ENCODE measurements at places on chromosomes 7 and 10.

- no peak overlapping the region for H3K27ac ChIP-seq
- H3K4me3 ChIP-seq: no peak overlapping the region
- H3K27me3 ChIP-seq: no peaks in the 10 kb centered on the region
- H3K36me3 ChIP-seq: no peaks in the 10 kb centered on the region
- H3K4me1 ChIP-seq: no peaks in the 10 kb centered on the region
Measured at GRCh38 chr7:64636386-64636785, 29.5 kb upstream of the ZNF107 start.

DNA sequence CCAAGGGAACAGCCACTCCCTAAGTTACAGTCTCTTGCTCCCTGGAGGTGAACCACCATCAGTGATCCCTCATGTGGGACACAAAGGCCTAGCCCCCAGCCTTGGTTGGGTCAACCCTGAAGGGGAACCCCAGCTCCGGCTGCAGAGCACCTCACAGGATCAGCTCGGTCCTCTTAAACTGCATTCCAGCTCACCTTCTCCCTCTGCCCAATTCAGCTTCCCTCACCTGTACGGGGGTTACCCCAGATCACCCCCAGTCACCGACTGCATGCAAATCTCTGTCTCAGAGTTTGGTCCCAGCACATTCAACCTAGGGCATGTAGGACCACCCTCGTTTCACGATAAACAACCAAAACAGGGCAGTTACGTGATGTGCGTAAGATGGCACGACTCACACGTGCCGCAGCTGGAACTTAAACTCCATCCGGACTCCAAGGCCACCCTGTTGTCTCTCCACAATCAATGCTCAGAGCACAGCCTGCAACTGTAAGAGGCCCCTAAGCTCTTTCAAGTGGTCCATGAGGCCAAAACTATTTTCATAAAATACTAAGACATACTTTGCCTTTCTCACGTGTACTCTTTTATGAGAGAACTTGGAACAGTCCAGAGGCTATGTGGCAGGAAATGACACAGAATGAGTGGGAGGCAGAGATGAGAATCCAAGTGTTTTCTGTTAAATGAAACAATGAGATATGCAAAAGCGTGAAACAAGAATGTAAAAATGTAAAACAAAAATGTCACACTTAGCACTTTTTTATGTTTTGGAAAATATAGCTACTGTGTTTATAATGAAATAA, 285.2 kb downstream of the PTPRN2 start:
- H3K27ac ChIP-seq: no peak overlapping the region
- H3K4me1 ChIP-seq: no peaks in the 10 kb centered on the region
- no peak overlapping the region for H3K4me3 ChIP-seq
- H3K36me3 ChIP-seq: no peaks in the 10 kb centered on the region
- H3K27me3 ChIP-seq: no peaks in the 10 kb centered on the region

GRCh38 chr10:13994932-13995331, 335.8 kb downstream of the FRMD4A start:
- peaks cover 29% of the 10 kb centered on the region for H3K4me1 ChIP-seq
- no peak overlapping the region for H3K27ac ChIP-seq
- no peak for DNase-seq
- H3K27me3 ChIP-seq: no peaks in the 10 kb centered on the region
- H3K36me3 ChIP-seq: no peaks in the 10 kb centered on the region
- H3K4me3 ChIP-seq: no peak overlapping the region

- no peak overlapping the region for H3K27ac ChIP-seq
- no peak for DNase-seq
- H3K36me3 ChIP-seq: no peaks in the 10 kb centered on the region
- H3K4me3 ChIP-seq: no peak overlapping the region
Measured at GRCh38 chr7:54664235-54665228, 94.5 kb downstream of the SEC61G start.

- no peak overlapping the region for H3K4me3 ChIP-seq
- DNase-seq: no peak
- H3K27ac ChIP-seq: no peak overlapping the region
- no peaks in the 10 kb centered on the region for H3K27me3 ChIP-seq
- no peaks in the 10 kb centered on the region for H3K36me3 ChIP-seq
Measured at GRCh38 chr7:14690075-14690474, 212.5 kb downstream of the DGKB start.

DNA sequence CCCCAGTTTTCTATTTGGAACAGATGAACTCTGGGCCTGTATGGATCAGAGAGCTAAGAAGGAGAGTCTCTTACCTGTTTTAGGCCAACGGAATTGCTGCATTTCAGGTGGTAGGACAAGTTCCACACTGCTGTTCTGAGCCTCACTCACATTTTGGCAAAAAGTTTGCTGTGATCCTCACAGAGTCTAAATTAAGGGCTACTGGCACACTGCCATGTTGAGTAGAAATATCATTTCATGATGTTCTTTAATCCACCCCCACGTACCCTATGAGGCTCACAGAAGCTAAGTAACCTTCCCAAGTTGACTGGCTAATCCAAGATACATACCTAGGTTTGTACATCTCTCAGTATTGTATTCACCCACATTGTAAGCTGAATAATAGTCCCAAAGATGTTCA, 447.2 kb downstream of the INHBA start:
- H3K27ac ChIP-seq: no peak overlapping the region
- no peaks in the 10 kb centered on the region for H3K36me3 ChIP-seq
- DNase-seq: no peak
- H3K27me3 ChIP-seq: no peaks in the 10 kb centered on the region

DNA sequence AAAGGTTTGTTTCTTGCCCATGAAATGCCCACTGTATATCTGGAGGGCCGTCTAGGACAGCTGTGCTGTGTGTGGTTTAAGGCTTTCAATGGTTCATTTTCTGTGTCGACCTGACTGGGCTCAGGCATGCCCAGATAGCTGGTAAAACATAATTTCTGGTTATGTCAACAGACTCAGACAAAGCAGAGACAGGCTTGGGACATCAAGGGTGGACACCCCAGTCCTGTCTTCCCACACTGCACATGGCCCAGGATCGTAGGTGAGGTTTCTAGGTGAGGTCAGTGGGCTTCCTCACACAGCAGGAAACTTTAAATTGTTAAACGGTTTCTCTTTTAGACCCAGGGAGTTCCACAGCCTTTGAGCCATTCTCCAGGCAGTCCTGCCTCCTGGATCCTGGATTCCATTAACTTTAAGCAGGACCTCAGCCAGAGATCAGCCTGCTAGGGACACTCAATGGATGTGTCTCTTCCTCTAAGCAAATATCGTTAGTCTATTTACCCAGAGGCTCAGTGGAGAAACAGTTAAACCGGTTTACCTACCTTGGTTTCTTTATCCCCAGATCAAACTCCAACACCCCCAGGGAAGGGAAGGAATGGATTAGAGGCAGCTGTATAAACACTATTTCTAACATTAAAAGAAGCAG, 66.4 kb downstream of the ST8SIA6 start:
- peak overlapping the region; percentile 3 for H3K4me3 ChIP-seq
- no peak overlapping the region for H3K27ac ChIP-seq

GRCh38 chr7:130632111-130632510, 36.4 kb downstream of the COPG2 start:
- peaks cover 13% of the 10 kb centered on the region for H3K36me3 ChIP-seq
- H3K4me1 ChIP-seq: no peaks in the 10 kb centered on the region
- H3K27me3 ChIP-seq: no peaks in the 10 kb centered on the region
- H3K27ac ChIP-seq: no peak overlapping the region

DNA sequence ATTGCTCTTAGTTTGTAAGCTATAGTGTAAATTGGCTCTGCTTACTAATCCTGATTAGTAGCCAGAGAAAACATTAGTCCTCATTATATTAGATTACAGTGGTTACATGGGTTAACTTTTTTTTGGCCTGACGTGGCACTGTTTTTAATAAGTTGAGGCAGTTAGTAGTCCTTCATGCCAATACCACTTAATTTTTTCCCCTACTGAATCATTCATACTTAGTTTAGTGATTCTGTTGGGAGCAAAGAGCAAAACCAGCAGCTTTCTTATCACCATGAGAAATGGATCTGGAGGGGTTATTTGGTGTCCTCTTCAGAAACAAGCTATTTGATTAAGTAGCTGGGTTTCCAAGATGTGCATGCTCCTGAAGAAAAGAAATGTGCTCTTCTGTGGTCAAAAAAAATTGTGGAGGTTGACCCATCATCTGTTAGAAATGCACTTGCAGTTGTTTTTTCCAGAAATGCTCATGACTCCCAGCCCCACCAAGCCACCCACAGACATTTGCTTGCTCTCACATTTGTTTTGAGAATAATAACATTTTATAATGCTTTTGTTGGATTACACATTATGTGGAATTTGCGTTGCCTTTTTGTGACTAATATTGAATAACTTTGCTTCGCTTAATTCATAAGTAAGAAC, 258.5 kb downstream of the HDAC9 start:
- H3K4me1 ChIP-seq: peaks cover 11% of the 10 kb centered on the region
- no peaks in the 10 kb centered on the region for H3K36me3 ChIP-seq
- H3K27me3 ChIP-seq: no peaks in the 10 kb centered on the region

GRCh38 chr10:32271617-32272016, 75.3 kb downstream of the EPC1 start:
- peaks cover 5% of the 10 kb centered on the region for H3K36me3 ChIP-seq
- no peak overlapping the region for H3K27ac ChIP-seq
- H3K4me3 ChIP-seq: no peak overlapping the region
- H3K4me1 ChIP-seq: peaks cover 33% of the 10 kb centered on the region
- no peak for DNase-seq

- no peaks in the 10 kb centered on the region for H3K27me3 ChIP-seq
- H3K4me3 ChIP-seq: no peak overlapping the region
- H3K27ac ChIP-seq: no peak overlapping the region
- no peaks in the 10 kb centered on the region for H3K4me1 ChIP-seq
- H3K36me3 ChIP-seq: no peaks in the 10 kb centered on the region
- DNase-seq: no peak
Measured at GRCh38 chr7:36010656-36011587, 142.1 kb upstream of the EEPD1 start.

DNA sequence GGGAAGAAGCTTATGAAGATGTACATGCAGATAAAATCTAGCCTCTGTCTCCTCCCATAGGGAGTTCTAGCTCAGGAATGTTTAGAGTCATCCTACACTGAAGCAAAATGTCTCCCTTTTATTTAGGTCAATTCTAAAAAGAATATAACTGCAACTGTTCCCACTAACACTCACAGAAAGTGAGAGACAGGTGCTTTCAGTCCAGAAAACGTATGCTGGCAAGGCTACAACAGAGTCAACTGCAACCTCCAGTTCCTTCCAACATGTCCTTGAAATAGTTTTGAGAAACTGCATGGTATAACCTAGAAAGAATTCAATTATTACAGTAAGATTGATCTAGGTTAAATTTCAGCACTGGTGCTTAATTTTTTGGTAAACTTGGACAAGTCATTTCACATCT, 46.8 kb upstream of the KCND2 start:
- no peaks in the 10 kb centered on the region for H3K4me1 ChIP-seq
- no peaks in the 10 kb centered on the region for H3K36me3 ChIP-seq
- H3K27me3 ChIP-seq: no peaks in the 10 kb centered on the region
- no peak overlapping the region for H3K27ac ChIP-seq

GRCh38 chr10:114172776-114173602, 1.0 kb downstream of the CCDC186 start:
- peaks cover 6% of the 10 kb centered on the region for H3K4me1 ChIP-seq
- H3K4me3 ChIP-seq: peak overlapping the region; percentile 87
- H3K36me3 ChIP-seq: no peaks in the 10 kb centered on the region
- H3K27me3 ChIP-seq: no peaks in the 10 kb centered on the region
- peak overlapping the region; percentile 95 for H3K27ac ChIP-seq

All from tibial nerve (tissue), 4 donors.